GM12892 (cell line): ENCODE measurements at places on chromosomes 7 and 10.

DNA sequence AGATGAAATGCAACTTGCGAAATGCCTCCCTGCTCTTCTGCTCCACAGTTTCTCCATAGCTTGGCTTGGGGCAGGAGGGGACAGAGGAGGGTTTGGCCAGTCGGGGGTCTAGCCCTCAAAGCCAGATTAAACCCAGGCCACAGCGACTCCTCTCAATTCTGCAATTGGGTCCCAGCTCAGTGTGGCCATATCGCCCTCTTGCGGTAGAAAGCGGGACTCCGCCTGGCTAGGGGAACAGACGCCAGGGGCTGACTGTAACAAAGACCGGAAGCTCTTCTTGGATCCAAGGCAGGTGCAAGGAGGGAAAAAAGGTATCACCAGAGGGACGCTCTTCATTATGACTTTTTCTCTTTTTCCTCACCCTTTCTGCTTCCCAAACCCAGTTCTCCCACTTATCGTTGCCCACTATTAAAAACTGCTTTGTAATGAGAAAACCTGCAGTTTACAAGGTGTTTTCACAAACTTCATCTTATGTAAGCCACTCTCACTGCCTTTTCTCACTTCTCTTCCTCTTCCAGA lies 36.6 kb upstream of the TNPO3 start:
- peak; percentile 47 for DNase-seq

GRCh38 chr10:65628493-65629139 lies 1297.2 kb upstream of the LRRTM3 start:
- DNase-seq, result no peak

GRCh38 chr7:42628054-42628453 lies 283.8 kb downstream of the C7orf25 start:
- no peak for DNase-seq

DNA sequence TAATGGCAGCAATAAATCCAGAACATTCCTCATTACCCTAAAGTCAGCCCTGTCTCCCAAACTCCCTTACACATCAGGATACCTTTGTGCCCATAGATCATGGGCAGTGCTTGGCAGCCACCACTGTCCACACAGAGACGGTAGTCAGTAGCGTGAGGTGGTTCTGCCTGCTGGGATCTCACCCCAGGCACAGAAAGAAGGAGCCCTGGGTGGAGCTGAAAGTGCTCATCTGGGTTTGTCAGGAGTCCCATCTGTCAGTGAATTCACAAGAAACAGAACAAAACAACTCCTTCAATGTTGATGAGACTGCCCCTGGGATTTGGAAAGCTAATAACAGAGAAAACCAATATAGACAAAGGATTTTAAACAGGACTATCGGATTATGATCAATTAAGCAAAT lies 90.2 kb upstream of the PRSS58 start:
- DNase-seq, result no peak

DNA sequence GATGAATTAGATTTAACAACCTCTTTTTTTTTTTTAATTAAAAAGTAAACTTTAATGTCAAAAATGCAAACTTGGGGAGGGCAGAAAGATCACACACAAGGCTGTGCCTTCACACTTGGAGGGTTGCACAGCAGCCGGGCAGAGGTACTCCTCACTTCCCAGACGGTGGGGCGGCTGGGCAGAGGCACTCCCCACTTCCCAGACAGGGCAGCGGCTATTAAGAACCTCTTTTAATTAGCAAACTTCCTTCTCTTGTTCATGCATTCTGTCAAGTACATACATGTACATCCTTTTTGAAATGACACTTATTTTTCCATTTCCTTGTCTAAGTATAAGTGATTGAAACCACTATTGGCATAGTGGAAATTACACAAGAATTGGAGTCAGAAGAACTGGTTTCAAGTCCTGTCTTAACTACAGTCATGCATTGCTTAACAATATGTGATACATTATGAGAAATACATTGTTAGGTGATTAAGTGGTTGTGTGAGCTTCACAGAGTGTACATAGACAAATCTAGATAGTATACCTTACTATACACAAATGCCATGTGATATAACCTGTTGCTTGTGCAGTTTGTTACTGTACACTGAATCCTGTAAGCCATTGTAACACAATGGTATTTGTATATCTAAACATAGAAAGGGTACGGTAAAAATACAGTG lies 26.5 kb downstream of the BTRC start:
- no peak for DNase-seq

GRCh38 chr7:112753298-112753697 lies 36.9 kb downstream of the TMEM168 start:
- no peak for DNase-seq

DNA sequence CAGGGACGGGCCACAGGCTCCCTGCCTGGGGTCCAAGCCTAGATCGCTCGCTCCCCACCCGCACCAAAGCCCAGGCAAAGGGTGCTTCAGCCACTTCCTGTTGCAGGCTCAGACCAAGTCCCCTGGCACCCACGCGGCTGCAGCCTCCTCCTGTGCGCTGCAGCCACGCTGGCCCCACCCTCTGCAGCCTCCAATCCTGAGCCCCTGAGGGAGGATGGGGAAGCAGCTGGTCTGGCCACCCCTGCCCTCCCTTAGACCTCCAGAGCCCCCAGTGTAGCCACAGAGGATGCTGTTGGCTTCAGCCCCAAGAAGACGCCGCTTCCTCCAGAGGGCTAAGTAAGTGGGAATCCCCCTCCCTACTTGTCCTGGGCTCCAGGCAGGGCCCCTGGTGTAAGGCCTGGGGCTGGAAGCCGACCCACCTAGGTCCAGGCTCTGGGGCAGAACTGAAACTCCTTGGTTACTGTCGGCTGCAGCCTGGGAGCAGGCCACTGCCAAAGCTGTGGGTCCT lies 9.4 kb downstream of the LIMK1 start:
- peak; percentile 80 for DNase-seq

DNA sequence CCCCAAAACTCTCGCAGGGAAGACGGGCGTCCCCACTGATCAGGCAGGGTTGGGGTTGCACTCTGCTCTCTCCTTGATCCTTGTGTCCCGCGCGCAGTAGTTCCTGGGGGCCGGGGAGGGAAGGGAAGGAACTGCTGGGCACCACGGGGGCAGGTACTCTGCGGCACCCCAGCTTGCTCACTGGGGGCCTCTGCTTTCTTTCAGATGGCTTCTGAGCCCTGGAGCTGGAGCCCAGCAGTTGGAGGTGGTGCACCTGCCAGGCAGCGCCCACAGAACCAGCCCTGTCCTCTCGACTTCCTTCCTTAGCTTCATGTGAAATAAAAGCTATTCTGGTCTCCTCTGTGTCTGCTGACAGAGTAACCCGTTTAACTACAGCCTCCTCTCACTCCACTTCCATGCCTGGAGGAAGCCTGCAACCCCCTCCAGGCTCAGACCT lies 12.2 kb downstream of the PLAC9 start:
- no peak for DNase-seq

GRCh38 chr10:124696446-124697392 lies 47.5 kb downstream of the FAM53B start:
- peak; percentile 56 for DNase-seq

DNA sequence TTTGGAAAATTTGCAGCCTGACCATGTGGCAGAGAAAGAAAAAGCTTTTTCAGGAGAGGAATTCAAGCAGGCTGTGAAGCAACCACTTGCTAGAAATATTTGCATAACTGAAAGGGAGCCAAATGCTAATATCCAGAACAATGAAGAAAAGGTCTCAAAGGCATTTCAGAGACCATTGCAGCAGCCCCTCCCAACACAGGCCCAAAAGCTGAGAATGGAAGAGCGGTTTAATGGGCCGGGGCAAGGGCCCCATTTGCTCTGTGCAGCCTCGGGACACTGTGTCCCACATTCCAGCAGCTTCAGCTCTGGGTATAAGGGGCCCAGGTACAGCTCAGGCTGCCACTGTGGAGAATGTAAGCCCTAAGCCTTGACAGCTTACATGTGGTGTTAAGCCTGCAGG lies 918.1 kb upstream of the POT1 start:
- no peak for DNase-seq

DNA sequence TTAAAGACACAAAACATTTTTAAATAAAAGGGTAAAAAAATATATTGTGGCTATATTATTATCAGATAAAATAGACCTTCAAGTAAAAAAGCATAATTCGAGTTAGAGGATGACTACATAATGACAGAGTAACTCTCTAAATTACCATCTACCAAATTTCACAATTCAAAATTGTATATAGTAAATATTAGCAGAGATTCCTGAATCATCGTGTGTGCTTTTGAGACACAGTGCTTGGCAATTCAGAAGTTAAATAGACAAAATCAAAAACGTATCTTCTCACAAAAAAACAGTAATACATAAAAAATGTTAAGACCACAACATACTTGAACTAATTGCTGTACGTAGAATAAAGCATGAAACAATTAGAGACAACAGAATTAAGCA lies 110.4 kb downstream of the AHR start:
- no peak for DNase-seq
